ENCODE measurements at places on chromosomes 1 and 21. TPM values are rescaled to one million over a fixed set of nuclear protein-coding genes. Genes with fewer than 3 reads are reported as not detected.

DNA sequence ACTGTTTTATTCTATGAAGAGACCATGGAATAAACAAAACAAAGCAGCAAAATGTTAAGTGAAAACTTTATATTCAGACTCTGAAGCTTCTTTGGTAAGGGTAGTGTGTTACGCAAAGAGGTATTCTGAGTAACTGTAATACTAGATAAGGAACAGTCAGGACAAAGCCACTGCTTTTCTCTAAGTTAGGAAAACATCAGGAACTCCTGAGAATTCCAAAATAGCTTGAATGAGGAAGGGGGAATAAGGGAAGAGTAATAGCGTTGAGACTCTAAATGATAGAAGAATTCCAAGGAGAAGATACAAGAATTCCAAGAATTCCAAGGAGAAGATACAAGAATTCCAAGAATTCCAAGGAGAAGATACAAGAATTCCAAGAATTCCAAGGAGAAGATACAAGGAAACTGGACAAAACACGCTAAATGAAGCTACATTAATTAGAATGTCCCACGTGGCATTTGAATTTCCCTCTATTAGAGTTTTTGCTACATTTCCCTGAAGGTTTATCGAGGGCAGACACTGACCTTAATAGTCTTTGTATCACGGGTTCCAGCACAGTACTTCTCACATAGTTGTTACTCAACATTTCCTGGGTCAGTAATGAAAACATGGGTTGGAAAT is 71.5 kb downstream of the SMYD3 start:
- no peak for DNase-seq

DNA sequence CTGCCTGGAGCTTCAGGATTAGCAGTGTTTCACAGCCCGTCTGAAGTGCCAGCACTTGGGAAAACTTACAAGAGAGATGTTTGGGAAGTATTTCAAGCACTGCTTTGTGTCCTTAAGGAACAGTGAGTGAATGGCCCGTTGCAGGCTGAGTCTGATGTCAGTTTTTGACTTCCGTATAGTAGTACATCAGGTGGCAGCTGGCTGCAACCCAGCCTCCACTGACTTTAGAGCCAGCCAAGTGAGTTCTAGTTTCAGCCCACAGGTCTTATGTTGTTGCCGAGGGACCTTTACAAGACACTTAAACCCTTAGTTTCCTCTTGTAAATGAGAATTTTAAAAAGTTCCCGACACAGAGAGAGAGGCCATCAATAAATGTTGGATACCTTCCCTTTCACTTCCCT is 35.0 kb downstream of the UCK2 start:
- no peak for DNase-seq

GRCh38 chr1:62391369-62391971 is 45.4 kb upstream of the USP1 start:
- DNase-seq: peak; percentile 18

GRCh38 chr1:152398812-152399698 is 15.0 kb downstream of the CRNN start:
- peak; percentile 58 for DNase-seq

DNA sequence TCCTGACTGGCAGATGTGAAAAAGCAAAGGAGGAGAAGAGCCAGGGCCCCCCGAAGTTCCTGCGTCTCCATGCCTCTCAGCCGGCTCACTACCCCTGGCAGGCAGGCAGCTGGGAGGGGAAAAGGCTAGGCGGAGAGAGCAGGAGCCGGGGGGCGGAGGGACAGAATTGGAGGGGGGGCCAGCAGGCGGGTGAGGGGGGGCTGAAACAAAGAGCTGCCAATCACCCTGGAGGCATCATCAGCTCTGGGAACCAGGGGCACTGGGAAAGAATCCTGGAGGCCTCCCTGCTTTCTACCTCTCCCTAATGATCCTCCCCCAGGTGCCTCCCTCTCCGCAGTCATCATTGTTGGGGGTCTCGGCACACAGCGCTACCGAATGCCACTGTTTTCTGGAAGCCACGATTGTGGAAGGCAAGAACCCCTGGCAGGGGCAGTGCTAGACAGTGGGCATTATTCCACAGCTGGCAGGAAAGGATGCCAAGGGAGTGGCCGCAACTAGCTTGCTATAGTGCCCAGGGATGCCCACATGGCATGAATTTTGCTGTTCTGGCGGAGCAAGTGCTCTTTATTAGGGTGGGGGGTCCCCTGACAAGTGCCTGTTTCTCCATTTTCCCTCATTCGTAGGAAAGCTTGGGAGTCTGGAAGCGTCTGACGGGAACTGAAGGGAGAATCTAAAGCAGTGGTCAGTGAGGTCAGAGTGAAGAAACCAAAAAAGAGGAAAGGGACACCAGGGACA is at the start of gene THBS3:
Gene THBS3, minus strand, starts transcription at position 92 of the 735 bp plus-strand sequence. Its CDS starts 21 bp downstream, at position 71.
- no peak for DNase-seq

Gene ATAD3B
- 56.4 TPM for total RNA-seq

- DNase-seq: no peak
Measured at GRCh38 chr1:59446257-59446901, 149.5 kb downstream of the FGGY start.

Gene ZBTB8B
- 0.32 TPM for total RNA-seq

- no peak for DNase-seq
Measured at GRCh38 chr21:42057851-42058437, 13.2 kb upstream of the UMODL1 start.

- DNase-seq: no peak
Measured at GRCh38 chr1:204282761-204283221, 69.0 kb upstream of the GOLT1A start.

DNA sequence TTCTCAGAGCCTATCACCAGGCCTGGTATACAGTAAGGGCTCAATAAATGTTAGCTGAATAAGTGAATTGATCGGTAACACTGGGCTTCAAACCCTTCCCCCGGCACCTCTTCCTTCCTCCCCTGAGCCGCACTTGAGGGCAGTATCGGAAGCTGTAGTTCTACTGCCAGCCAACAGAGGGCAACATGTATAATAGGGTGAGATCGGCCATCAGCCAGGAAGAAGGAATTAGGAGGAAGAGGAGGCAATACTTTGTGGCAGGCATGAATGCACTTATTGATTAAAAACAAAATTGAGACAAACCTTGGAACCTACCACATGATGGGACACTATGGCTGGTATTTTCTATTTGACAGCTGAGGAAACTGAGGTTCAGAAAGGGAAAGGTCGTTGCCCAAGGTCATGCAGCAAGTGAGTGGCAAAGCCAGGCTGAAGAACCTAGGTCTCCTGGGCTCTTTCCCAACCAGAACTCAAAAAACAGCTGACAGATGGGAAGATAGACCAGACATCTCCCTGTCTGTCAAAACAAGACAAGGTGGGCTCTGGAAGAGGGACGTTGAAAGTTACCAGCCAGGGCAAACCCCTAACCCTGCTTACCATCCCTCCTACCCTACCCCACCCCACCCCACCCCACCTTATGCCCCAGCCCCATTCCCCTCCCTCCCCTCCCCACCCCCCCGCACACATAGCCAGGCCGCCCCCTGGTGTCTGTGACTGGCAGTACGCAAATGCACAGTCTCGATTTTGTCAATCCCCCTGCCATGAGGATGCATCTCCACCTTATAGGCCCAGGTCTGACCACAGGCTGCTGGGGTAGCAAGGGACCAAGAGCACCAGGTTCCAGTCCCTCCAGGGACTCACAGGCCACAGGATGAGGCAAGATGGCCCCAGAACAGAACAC is 107.3 kb upstream of the RUNX3 start:
- DNase-seq: peak; percentile 47

- no peak for DNase-seq
Measured at GRCh38 chr1:4213366-4213973, 313.4 kb upstream of the C1orf174 start.
